HFFc6 (cell line): ENCODE measurements at places on chromosomes 4 and X. TPM values are rescaled to one million over a fixed set of nuclear protein-coding genes. Genes with fewer than 3 reads are reported as not detected.

ZNF280C gene
- total RNA-seq, result 6.2 to 6.6 TPM (median 6.4 TPM) in 3 replicates

ATRX gene
- total RNA-seq, result 49.4 to 62.6 TPM (median 60.8 TPM) in 3 replicates

F8A2 gene
- not detected in 3 replicates for total RNA-seq

NAA11 gene
- not detected in 3 replicates for total RNA-seq

CFAP47 gene
- total RNA-seq, result not detected in 3 replicates

GUCY1B1 gene
- not detected in 3 replicates for total RNA-seq

LRBA gene
- total RNA-seq, result 14.6 to 16.6 TPM (median 15.6 TPM) in 3 replicates

TEX11 gene
- not detected in 3 replicates for total RNA-seq

SLC39A8 gene
- 0.33 to 1.8 TPM (median 0.38 TPM) in 3 replicates for total RNA-seq

KCNIP4 gene
- not detected in 3 replicates for total RNA-seq

GABRG1 gene
- not detected in 3 replicates for total RNA-seq

NPY1R gene
- total RNA-seq, result not detected in 3 replicates

SPANXC gene
- total RNA-seq, result 0.83 to 118 TPM (median 1.4 TPM) in 3 replicates

RBMXL3 gene
- not detected in 2 replicates for total RNA-seq

MAP9 gene
- 7.4 to 11.6 TPM (median 10.5 TPM) in 3 replicates for total RNA-seq

OTC gene
- not detected in 3 replicates for total RNA-seq

CT45A5 gene
- not detected in 2 replicates for total RNA-seq

S100P gene
- total RNA-seq, result not detected in 3 replicates

ARHGAP36 gene
- total RNA-seq, result not detected in 2 replicates

STAP1 gene
- not detected in 2 replicates for total RNA-seq

ZRSR2 gene
- 5.4 to 6.2 TPM (median 5.5 TPM) in 3 replicates for total RNA-seq

TCEAL7 gene
- total RNA-seq, result 13.2 to 17.5 TPM (median 15.2 TPM) in 3 replicates

STK32B gene
- 0.18 to 0.32 TPM in 2 of 3 replicates, not detected in the other for total RNA-seq

LUZP4 gene
- total RNA-seq, result not detected in 3 replicates

CFP gene
- 0.07 to 0.37 TPM (median 0.11 TPM) in 3 replicates for total RNA-seq

XK gene
- not detected in 3 replicates for total RNA-seq

VEGFD gene
- total RNA-seq, result not detected in 3 replicates

GUCY1A1 gene
- total RNA-seq, result not detected in 2 replicates

AMER1 gene
- 1.6 to 1.9 TPM (median 1.7 TPM) in 3 replicates for total RNA-seq

CLTRN gene
- not detected in 3 replicates for total RNA-seq

COL4A6 gene
- 0.10 to 0.15 TPM (median 0.12 TPM) in 3 replicates for total RNA-seq

IL2 gene
- not detected in 2 replicates for total RNA-seq

PITX2 gene
- 18.0 to 24.6 TPM (median 18.7 TPM) in 3 replicates for total RNA-seq

TLR7 gene
- not detected in 3 replicates for total RNA-seq

MND1 gene
- 3.4 and 7.6 TPM in 2 replicates for total RNA-seq

PTCHD1 gene
- not detected in 3 replicates for total RNA-seq

S100G gene
- total RNA-seq, result not detected in 2 replicates

CFAP99 gene
- total RNA-seq, result not detected in 3 replicates

ZNF595 gene
- 3.7 and 4.6 TPM in 2 replicates for total RNA-seq

MTNR1A gene
- not detected in 3 replicates for total RNA-seq

AFP gene
- total RNA-seq, result 2.3 to 2.6 TPM (median 2.5 TPM) in 3 replicates

PNMA6A gene
- total RNA-seq, result 0.17 to 0.29 TPM in 2 of 3 replicates, not detected in the other
